ENCODE measurements at places on chromosomes 16 and 17. TPM values are rescaled to one million over a fixed set of nuclear protein-coding genes. Genes with fewer than 3 reads are reported as not detected.

BLTP2 gene
- 182 TPM for total RNA-seq

FAM83G gene
- total RNA-seq: 7.4 TPM

RAB26 gene
- 2.0 TPM for total RNA-seq

TSPOAP1 gene
- total RNA-seq: not detected

CCL1 gene
- total RNA-seq: not detected

KRTAP4-4 gene
- total RNA-seq: not detected

HOXB1 gene
- not detected for total RNA-seq

HELZ gene
- total RNA-seq: 31.2 TPM

TBX2 gene
- 72.3 TPM for total RNA-seq

GPRC5B gene
- 1.8 TPM for total RNA-seq

TERB1 gene
- 0.13 TPM for total RNA-seq

CTRB1 gene
- not detected for total RNA-seq

TK1 gene
- 136 TPM for total RNA-seq

CCL16 gene
- total RNA-seq: not detected

SSTR5 gene
- 0.12 TPM for total RNA-seq

USP31 gene
- total RNA-seq: 4.0 TPM

PER1 gene
- 10.9 TPM for total RNA-seq

CACNA1H gene
- total RNA-seq: 2.1 TPM

MBTPS1 gene
- total RNA-seq: 121 TPM

CD79B gene
- 2.1 TPM for total RNA-seq

CDH13 gene
- total RNA-seq: 95.3 TPM

MTSS2 gene
- total RNA-seq: 20.0 TPM

G6PC1 gene
- not detected for total RNA-seq

GCGR gene
- not detected for total RNA-seq

PRSS33 gene
- not detected for total RNA-seq

PPY gene
- not detected for total RNA-seq

MYBBP1A gene
- 26.5 TPM for total RNA-seq

C16orf89 gene
- 1.4 TPM for total RNA-seq

SOST gene
- total RNA-seq: 3.4 TPM

LRRC46 gene
- total RNA-seq: 0.25 TPM

SDK2 gene
- under 0.01 TPM for total RNA-seq

Data from aortic smooth muscle cell (primary cell).